ENCODE measurements at places on chromosomes 5 and 9.

DNA sequence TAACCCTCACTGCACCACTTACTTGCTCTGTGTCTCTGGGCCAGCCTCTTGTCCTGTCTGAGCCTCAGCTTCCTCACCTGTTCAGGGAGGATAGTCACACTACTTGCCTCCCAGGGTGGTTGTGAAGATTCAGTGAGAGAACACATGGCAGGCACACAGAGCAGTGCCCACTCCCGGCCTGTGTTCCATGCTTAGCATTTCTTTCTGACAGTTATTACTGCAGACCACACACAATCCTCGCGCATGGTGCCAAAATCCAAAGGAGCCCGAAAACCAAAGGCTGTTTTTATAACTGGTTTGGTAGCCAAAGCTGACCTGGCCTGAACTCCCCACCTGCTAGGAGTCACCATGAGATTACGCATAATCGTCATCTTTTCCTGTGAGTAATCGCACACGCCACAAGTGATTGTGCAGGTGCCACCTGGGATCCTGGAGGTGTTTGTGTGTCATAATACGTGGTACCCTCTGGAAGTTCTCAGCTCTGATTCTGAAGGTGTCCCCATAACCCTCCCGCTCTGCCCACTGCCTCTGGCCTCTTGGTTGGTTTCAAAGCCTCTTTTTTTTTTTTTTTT lies 84.6 kb upstream of the FBXW11 start:
- no peak for DNase-seq

GRCh38 chr5:131252824-131253171 lies 11.1 kb upstream of the CDC42SE2 start:
- DNase-seq = no peak

DNA sequence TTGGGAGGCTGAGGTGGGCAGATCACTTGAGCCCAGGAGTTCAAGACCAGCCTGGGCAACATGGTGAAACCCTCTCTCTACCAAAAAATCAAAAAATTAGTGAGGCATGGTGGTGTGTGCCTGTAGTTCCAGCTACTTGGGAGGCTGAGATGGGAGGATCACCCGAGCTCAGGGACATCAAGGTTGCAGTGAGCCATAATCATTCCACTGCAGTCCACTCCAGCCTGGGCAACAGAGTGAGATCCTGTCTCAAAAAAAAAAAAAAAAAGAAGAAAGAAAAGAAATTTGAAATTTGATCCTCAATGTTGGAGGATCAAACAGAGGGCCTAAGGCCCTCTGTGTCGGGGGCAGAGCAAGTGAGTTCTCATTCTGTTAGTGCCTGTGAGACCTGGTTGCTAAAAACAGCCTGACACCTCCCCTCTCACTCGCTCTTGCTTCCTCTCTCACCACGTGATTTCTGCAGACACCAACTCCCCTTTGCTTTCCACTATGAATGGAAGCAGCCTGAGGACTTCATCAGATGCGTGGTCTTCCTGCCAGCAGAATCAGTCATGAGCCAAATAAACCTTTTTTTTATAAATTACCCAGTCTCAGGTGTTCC lies 8.4 kb upstream of the GOLPH3 start:
- no peak for DNase-seq

DNA sequence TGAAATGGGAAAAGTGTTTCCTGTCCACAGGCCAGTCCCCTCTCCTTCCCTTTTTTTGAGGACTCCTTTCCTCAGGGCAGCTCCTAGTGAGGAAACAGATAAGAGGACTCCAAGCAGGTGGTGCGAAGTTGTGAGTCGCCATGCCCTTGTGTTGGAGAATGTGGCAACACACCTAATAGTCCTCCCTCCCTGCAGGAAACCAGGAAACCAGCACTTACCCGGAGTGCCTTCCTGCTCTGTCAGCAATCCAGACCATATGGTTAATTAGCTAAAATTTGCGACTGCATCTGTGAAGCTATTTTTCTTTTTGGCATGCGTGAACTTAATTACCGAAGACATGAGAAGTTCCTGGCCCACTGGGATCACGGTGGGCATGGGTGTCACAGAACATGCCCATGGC lies 69.9 kb downstream of the TRIM32 start:
- no peak for DNase-seq

- DNase-seq = no peak
Measured at GRCh38 chr5:110413856-110414255, 312.6 kb downstream of the TMEM232 start.

- no peak for DNase-seq
Measured at GRCh38 chr5:61281686-61282085, 50.4 kb upstream of the ZSWIM6 start.

- no peak for DNase-seq
Measured at GRCh38 chr5:142175039-142175438, 66.5 kb downstream of the NDFIP1 start.

DNA sequence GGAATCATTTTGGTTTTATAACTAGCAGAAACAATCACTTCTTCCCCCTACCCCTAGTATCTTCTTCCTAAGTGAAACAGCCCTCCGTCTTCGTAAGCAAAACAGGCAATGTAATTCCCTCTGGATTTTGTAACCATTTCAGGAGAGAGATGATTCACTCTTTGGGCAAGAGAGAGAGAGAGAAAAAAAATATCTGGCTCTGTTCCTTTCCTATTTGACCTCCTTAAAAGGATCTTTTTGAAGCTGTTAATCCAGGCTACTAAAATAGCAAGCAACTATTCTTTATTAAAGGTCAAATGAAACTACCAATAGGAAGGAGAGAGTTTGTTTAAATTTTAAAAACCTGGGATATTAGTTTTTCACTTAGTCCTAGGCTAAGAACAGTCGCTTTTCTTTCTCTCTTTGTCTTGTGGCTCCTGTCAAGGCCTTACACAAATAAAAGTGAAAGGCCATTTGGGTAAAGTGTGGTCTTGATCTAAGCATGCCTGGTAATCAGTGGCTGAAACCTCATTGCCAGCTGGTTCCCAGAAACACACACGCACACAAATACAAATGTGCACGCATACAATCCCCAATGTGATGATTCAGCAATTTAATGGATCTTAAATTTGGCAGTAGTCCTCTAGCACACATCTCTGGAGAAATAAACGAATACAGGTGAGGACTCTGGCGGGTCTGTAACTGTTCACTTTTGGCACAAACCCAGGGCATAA lies 70.2 kb downstream of the PRUNE2 start:
- DNase-seq = no peak

DNA sequence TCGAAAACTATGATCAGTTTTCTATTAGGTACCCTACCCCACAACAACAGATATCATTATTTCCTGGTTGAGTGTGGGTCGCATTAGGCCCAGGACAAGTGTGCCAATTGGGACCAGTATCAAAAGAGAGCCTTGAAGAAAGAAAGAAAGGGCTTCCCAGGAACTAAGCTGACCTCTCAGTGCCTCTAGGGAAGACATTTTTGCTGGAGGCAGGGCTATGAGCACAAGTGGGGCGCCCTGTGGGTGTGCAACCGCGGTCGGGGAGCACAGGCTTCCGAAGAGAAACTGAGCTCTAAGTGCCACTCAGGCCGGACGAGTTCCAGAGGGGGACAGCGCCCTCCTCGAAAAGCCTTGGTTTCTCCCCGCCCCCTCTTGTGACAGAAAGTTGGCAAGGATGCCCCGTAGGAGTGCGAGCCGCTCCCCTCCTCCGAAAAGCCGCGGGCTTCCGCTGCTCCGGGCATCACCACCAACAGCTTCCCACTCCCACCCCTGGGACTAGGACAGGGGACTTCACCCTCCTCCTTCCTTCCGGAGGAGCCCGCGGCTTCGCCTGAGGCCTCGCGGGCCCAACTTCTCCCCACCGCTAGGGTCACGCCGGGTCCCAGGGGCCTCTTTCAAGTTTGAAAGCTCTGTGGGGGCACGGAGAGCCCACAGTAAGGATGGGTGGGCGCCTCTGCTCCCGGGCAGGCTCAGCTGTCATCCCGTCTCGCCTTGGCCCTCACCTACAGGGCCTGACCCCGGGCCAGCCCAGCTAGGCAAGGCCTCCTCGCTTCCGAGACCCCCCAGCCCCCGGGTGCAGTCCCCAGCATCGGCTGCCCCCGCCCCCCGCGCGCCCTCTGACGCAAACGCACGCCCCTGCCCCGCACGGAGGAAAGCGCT lies 2.0 kb downstream of the NR2F1-AS1 start:
- no peak for DNase-seq

DNA sequence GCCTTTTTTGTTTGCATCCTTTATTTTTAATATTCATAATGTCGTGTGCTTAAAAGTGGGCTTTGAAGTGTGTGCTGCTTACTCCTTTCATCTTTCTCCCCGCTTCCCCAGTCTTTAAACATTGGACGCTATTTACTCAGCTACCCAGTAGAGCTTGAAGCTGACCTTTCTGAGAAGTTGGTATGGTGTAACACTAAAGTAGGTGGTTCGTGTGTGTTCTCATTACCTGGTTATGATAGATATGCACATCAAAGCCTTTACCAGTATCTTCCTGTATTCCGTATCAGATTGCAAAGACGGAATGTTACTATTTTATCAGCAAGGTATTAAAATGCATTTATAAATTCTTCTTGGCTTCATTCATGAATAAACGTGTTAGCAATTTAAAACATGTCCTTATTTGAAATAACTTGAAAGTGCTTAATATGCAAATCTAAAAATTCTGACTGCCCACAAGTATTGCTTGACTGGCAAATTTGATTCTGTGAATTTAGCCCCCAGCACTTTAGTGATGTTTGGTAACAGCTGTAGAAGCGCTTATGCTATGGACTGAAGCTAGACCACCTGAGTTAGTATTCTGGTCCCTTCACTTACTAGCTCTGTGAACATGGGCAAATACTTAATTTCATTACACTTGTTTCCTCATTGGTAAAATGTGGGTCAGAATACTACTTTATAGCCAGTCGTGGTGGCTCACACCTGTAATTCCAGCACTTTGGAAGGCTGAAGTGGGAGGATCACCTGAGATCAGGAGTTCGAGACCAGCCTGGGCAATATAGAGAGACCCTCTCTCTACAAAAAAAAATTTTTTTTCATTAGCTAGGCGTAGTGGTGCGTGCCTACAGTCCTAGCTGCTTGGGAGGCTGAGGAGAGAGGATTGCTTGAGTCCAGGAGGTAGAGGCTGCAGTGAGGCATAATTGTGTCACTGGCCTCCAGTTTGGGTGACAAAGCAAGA lies 1.7 kb downstream of the RRAGA start:
- no peak for DNase-seq

GRCh38 chr5:158313027-158313732 lies 454.2 kb upstream of the CLINT1 start:
- DNase-seq = no peak

DNA sequence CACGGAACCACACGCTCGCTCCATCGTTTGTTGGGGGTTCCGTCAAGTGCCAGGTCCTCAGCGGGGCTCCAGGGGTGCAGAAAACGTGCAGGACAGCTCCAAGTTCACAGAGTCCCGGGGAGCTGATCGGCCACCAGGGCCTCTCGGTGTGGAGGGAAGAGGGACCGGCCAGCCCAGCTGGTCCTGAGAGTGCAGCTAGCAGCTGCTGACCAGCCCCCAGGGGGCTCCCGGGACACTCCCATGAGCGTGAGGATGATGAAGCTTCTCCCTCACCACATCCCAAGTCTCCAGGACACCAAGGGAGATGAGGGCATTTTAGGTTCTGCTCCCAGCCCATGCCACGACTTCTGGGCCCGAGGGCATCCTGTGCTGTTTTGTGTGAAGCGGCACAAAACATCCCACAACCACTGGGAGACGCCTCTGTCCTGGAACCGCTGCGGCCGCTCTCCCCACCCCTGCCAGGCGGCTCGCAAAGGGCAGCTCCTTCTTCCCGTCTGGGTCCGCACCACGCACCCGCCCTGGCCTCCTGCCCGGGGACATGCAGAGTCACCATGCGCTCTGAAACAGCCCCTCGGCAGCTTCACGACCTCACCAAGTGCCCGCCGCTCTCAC lies 67.5 kb upstream of the IRX4 start:
- no peak for DNase-seq

DNA sequence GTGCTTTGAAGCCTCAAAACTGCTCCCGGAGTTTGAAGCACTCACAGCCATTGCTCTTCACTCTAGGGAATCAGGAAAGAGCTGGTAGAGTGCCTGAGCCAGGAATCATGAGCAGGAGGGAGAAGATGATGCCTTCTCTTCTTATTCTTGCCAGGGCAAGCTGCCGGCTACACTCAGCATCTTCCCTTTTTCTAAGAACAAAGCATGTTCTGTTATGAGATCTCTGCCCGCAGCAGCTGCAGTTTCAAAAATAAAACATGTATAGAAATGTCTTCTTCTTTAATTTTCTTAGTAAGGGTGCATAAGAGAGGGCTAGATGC lies 57.9 kb upstream of the RICTOR start:
- no peak for DNase-seq

- DNase-seq = no peak
Measured at GRCh38 chr9:89032173-89032572, 40.9 kb downstream of the S1PR3 start.

DNA sequence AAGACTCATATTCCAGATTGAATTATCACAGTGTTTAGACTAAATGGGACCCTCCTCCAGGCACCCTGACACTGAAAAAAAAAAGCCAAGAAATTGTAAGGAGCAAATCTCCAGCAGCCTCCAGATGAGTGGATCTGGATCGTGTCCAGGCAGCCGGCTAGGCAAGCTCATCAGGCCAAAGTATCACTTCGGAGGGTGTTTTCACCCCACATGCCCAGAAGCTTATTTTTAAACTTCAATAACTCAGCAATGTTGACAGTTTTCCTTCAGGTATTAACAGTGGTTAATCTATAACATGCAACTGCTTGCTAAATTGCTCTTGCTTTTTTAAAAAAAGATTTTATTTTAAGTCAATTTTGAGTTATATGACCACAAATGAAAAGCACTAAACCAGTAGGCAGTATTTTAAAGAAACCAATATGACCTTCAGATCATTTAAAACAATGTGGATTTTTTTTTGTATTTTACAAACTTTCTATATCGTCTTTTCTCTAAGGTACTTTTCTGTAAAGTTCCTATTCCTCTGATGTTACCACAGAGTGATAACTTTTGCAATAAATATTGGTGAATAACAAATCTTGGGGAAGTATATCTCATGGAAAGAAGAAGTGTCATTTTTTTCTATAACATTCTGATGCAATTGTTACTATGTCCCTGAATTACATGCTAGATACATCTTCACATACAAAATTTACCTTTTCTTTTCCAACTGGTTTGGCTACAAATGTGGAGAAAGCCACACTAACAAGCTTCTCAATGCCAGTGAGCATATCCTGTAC lies 30.7 kb downstream of the ACOT12 start:
- no peak for DNase-seq

- DNase-seq = no peak
Measured at GRCh38 chr9:6873857-6874256, 116.1 kb downstream of the KDM4C start.

GRCh38 chr9:102587281-102587680 lies 407.9 kb upstream of the CYLC2 start:
- no peak for DNase-seq

GRCh38 chr5:56247592-56247991 lies 14.5 kb upstream of the ANKRD55 start:
- DNase-seq = peak; percentile 58

Measured in spinal cord (tissue), 10 donors.